ENCODE measurements at places on chromosomes 2 and 18.

DNA sequence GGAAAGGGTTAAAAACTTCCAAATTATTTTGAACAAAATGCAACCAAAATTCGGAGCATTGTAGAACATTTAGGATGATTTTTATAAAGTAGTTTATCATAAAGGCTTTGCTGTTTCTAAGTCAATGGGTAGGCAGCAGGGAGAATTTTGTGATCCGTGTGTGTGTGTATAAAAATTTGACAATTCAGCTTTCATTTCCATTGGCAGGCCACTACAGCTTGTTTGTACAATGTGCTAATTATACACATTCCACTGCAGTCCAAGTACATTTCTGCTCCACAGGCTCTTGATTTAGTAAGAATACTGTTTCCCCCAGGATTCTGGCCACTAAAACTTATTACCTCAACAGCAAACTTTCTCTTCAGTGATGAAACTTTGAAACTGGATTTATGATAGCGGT, 71.8 kb upstream of the LTBP1 start:
- no peak for DNase-seq

GRCh38 chr2:11505652-11506610, 27.9 kb upstream of the GREB1 start:
- no peak for DNase-seq

- no peak for DNase-seq
Observed at GRCh38 chr2:116987447-116987846, 827.0 kb upstream of the DDX18 start.

GRCh38 chr2:233857511-233858141, 3.3 kb upstream of the HJURP start:
- DNase-seq, result peak; percentile 25

GRCh38 chr2:12730265-12730664, 13.5 kb downstream of the TRIB2 start:
- no peak for DNase-seq

DNA sequence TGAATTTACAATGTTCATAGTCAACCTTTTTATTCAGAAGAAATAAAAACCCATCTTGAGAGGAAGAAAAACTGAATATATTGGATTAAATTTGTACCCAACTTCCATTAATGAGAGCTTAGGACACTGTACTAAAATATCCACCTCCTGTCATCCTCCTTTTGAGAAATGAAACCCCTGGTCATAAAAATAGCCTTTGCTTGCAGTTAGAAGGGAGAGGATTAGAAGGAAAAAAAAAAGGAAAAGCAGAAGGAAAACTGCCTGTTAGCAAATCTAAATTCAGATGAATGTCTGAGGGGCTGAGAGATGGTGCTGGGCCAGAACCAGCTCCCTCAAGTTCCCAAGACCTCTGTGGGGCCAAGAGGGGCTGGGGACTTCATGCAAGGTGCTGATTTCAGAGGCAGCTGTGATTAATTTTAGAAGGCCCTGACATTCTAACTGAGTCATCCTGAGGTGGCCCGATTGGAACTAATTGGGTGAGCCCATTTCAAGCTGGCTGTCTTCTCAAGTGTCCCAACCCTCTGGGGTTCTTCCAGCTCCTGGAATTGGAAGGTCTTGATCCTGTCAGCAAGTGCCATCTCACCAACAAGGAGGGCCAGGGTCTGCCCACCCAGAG, 38.4 kb upstream of the BIN1 start:
- no peak for DNase-seq

- DNase-seq, result no peak
Observed at GRCh38 chr2:32124660-32125059, 41.0 kb upstream of the SLC30A6 start.

DNA sequence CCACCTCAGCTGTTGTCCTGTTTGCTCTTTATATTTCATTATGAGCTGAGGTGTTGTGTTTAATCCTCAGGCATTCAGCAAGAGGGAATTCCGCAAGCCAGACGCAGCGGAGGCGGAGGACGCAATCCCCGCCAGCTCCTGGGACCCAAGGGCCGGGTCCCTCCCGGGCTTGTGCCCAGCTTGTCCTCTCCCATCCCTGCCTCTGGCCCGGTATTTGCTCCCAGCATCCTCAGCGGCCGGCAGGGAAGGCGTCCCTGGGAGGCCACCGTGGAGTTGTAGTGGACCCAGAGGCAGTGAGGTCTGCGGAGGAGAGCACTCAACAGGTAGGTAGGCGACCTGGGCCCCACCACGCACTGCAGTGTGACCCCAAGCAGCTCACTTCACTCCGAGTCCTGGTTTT, 42.5 kb upstream of the FOSL2 start:
- no peak for DNase-seq

GRCh38 chr2:205555566-205556230, 126.6 kb upstream of the NRP2 start:
- no peak for DNase-seq

- no peak for DNase-seq
Observed at GRCh38 chr2:129050101-129050500, 731.4 kb upstream of the HS6ST1 start.

DNA sequence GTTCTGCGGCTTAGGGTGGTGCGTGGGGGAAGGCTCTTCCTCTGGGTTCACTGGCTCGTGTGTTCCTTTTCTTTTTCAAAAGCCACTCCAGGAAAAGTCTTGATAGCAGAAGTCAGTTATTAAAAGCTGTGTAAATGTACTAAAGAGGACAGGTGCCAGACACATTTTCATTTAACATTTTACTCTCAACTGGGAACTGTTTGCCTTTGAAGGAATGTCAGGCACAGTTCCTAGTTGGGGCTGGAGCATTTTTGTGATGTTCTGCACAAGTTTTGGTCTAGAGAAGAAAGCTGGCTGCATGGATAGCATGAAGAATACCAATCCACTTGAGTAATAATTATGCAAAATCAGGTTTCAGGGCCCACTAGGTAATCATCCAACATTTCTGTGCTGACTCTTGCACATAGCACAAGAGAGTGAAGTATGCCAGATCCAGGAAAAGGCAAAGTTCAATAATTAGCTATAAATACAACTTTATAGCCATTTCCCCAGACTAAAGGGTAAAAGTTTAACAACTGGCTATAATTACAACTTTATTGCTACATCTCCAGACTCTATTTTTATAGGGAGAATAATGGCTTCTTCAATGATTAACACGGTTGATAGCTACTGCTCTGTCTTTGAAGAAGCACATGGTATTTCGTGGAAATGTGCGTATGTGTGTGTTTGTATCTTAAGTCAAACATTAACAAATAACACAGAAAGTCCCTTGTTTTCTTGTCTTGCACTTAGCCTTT, 16.2 kb downstream of the SCYGR8 start:
- no peak for DNase-seq

DNA sequence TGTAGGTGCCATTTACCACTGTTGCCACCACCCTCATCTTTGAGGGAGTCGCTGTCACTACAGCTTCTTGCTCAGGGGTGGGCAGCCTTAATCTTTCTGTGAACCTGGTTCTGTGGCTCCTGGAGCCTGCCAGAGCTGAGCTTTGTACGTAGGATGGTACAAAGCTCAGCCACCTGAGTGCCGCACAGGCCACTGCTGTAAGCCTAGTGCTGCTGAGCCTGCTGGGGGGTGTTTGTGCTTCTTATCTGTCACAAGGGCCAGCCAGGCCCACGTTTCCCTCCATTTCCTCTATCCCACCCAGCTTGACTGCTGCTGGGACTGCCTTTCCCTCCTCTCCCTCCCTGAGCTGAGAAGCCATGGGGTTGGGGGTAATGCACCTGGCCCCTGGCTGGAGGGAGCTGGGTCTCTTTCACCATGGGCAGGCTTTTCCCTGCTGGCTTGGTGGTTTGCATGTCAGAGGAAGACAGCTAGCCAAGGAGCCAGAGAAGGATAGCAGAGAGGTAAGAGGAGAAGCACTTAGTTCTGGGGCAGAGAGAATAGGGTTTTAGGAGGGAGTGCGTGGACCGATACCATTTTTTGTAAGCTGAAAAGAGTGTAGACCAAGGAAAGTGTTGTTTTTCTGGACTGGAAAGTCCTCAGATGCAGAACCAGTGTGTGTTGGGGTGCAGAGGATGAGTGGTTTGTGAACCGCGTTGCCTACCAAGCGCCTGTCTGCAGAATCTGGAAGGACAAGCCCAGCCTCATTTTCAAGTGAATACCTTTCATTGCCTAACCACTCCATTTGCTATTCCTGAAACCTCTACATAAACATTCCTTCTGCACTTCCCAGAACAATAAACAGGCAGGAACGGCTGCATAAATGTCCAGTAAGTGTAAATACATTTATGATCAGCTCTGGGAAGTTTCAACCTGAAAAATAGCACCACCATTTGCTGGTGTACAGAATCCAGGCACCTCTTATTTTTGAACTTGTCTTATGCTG, 45.1 kb upstream of the FHL2 start:
- no peak for DNase-seq

DNA sequence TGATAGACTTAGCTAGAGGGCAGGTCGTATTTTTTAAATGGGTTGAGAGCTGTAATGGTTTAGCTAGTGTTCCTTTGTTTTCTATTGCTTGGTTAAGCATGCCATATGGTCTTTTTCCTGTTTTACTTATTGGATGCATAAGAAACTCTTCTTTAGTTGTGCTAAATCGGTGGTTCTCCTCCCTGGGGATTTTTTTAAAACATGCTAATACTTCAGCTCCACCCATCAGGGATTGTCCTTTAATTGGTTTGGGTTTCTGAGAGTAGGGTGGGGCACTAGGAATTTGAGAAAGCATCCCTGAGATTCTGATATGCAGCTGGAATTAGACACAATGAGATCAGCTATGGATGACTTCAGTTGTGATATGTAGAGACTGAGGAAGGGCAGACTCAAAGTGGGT, 497.2 kb downstream of the THSD7B start:
- DNase-seq, result no peak

- no peak for DNase-seq
Observed at GRCh38 chr2:92074549-92074898, 2796.7 kb upstream of the TEKT4 start.

GRCh38 chr2:15354596-15355366, 206.4 kb downstream of the NBAS start:
- DNase-seq, result no peak

- no peak for DNase-seq
Observed at GRCh38 chr2:112811841-112812306, 24.7 kb downstream of the IL1B start.

DNA sequence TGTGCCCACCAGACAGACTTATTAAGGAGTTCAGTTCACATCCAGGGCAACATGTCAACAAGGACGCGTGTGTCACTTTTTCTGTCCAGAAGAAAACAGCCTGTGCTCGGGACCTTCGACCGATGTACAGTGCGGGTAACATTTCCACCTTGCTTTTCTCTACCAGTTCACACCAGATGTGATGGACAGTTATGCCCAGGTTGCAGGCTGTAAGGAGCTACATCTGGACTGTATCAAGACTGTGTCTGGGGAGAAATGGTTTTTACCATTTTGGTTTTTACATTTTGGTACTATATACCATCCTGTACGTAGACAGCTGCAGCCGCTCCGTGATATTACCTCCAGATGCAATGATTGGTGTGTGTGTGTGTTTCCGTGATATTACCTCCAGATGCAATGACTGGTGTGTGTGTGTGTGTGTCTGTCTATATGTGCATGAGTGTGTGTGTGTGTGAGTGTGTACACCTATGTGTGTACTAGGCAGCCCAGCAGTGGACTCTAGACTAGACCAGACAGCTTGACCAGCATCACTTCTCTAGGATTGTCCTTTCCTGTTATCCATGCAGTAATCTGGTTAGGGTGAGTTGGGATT, 118.0 kb downstream of the COL6A3 start:
- DNase-seq, result no peak

- no peak for DNase-seq
Observed at GRCh38 chr18:2411381-2411960, 159.8 kb downstream of the METTL4 start.

GRCh38 chr2:208228476-208228875, 26.4 kb downstream of the IDH1 start:
- DNase-seq, result no peak

DNA sequence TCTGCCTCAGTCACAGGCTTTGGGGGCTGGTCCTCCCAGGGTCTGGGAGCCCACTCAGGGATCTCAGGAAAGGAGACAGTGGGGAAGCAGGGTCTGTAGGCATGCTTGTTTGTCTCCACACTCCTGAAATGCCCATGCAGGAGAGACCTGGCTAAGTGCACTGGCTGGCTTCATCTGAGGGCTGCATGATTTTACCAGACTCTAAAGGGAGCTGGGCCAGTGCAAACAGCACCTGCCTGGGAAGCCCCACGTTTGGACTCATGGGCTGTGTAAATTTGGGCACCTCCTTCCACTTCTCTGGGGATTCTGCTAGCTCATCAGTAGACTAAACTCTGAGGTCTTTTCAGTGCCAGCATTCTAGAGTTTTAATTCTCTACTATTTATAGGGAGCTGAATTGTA, 33.7 kb downstream of the LYPD1 start:
- no peak for DNase-seq

DNA sequence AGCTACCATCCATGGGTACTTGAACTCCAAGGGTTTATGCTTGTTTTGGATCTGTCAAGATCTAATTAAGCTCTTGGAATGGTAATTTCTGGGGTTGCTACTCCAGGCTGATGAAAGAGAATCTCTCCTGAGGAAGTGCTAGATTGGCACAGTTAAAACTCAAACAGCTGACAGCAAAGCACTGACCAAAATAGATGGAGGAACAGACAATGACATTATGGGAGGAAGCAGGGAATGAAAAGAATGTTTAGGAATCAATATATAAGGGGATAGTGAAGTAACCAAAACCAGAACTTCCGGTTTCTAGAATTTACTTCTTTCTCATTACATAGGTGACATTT, 6.3 kb downstream of the THUMPD2 start:
- DNase-seq, result no peak

DNA sequence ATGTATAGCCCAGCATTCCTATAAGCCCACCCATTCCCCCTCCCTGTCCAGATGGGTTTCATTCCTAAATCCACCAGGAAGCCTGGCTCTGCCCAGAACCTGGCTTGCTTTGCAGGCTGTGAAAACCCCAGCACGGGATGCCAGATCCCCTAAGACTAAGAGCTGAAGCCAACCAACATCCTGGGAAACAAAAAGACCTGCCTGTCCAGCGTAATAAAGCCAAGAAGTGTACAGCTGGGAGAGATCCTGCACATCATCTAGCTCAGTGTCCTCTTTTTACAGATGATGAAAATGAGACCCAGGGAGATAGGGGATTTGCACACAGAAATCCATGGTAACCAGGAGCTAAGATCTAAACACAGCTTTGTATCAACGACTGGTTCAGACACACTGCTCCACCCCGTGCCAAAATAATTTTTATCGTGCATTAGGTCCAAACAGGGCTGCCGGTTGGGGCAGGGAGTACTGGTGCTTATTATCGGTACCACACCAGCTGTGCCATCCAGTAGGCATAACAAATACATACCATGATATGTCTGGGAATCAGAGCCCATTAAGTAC, 2.9 kb downstream of the RND3 start:
- no peak for DNase-seq

GRCh38 chr2:22499082-22499839, 885.7 kb upstream of the KLHL29 start:
- DNase-seq, result no peak

GRCh38 chr2:160952464-160953254, 207.6 kb upstream of the TANK start:
- no peak for DNase-seq

- no peak for DNase-seq
Observed at GRCh38 chr2:52428224-52428623, 1339.4 kb upstream of the CHAC2 start.

DNA sequence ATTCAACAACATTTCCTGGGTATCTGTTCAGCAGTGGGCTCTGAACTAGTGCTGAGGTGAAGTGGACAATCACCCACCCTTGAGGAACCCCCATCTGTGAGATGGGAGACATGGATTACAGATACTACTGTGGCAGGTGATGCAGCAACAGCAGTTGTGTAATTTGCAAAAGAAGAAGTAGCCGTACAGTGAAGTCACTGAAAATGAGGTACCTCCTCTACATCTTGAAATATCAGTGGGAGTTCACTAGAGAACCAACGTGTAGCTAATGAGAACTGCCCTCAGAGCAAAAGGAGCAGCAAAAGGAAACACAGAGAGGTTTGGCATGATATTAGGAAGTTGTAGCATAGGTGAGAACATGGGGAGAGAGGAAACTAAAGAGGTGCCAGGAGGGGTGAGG, 41.3 kb downstream of the VSNL1 start:
- DNase-seq, result no peak

Data from CD8-positive, alpha-beta memory T cell (primary cell).